ENCODE measurements at places on chromosomes 3 and 15.

- no peak for DNase-seq
Observed at GRCh38 chr3:78970656-78971055, 797.1 kb downstream of the ROBO1 start.

- DNase-seq, result peak; percentile 21
Observed at GRCh38 chr15:72339777-72340177, 19.8 kb upstream of the CELF6 start.

- no peak for DNase-seq
Observed at GRCh38 chr3:154191520-154191919, 70.3 kb downstream of the ARHGEF26 start.

DNA sequence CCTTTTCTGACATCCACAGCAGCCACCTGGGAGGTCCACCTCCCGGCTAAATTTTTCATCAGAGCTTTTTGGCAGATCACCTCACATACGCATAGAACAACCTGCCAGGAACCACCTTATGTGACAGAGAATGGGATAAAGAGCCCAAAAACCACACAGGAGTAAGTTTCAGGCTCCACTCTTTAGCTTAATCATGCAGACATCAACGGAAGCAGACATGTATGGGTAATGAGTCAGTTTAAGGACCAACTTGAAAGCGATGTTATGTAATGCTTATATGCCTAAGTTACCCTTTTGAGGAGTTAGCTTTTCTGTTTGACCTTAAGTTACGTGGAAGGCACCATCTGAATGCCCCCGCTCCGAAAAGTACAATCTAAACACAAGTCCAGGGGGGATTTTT, 183.3 kb upstream of the BHLHE40 start:
- DNase-seq, result no peak

- DNase-seq, result no peak
Observed at GRCh38 chr3:12334786-12335185, 45.9 kb downstream of the PPARG start.

DNA sequence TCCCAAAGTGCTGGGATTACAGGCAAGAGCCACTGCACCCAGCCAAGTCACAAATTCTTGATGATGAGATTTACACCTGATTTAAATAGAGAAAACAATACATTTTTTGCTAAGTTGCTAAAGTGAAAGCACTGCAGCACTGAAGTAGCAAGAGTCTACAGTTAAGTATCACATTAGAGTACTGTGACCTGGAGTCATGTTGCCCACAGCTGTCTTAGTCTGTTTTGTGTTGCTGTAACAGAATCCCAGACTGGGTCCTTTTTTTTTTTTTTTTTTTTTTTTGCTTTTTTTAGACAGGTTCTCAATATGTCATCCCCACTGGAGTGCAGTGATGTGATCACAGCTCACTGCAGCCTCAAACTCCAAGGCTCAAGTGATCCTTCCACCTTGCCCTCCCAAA, 23.2 kb upstream of the GNB4 start:
- no peak for DNase-seq

- DNase-seq, result peak; percentile 63
Observed at GRCh38 chr15:66617137-66618090, 51.6 kb upstream of the LCTL start.

DNA sequence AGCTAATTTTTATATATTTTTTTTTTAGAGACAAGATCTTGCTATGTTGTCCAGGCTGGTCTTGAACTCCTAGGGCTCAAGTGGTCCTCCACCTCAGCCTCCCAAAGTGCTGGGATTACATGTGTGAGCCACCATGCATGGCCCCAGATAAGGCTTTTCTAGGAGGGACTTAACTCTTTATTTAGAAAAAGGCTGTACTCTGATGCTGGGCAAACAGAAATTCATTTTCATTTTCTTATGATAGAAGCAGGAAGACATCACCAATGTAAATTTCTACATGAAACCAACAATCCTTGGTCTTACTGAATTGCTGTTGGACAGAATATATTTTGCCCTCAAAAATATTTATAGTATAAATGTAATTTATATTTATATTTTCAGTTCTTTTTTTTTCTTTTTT, 9.6 kb downstream of the NIPA1 start:
- no peak for DNase-seq

DNA sequence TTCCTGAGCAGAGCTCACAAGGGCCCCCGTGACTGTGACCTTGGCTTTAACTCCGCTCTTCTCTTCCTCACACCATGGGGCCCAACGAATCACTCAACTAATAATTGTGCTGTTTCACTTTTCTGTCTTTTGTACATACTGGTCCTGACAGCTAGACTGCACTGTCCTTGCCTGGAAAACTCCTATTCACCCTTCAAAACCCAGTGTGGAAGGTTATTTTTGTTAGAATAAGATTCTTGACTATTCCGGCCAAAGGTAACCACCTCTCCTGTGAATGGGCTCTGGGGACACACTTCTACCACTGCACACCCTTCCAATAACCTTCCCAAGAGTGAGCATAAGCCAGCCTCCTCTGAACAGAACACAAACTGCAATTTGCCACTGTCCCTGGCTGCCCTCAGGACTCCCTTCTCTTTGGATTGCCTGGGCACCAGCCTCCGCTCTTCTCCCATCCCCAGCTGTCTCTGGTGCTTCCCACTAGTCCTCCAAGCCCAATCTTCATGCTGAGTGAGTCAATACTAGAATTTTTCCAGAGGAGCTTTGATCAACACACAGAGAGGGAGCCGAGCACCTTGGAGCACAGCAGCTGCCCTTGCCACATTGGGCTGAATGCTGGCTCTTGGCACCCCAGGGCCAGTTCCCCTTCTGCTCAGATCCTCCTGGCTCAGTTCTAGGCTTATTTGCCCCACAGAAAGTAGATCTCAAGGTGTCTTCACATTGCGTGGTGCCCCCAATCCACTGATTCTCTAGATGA, 2.1 kb downstream of the SCN5A start:
- no peak for DNase-seq

DNA sequence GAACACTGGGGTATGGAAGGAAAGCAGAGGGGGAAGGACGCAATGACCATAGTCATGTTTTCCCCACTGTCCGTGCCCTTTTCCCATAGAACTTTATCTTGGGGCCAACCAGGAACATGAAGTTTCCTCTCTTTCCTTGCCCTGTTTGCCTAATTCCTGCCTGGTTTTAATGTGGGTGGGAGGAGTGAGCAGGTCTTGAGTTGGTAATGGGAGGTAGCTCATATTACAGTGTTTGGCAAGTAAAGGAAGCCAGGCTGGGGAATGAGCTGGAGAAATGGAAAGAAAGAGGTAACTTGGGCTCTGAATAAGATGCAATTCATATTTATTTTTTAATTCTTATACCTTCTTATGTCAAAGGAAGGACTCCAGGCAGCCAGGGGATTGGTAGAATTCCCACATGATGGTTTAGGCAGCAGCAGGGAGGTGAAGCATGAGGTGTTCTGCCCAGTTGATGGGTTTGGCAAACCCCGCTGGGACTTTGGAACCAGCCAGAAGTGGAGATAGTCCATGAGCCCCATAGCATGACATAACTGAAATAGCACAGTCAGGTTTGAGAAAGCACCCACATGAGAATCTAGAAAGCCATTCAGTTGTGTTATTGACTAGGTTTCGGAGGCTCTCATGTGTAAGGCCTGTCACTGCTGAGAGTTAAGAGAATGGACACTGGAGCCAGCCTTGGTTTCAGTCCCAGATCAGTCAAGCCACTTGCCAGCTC, 60.0 kb downstream of the CCK start:
- DNase-seq, result no peak

DNA sequence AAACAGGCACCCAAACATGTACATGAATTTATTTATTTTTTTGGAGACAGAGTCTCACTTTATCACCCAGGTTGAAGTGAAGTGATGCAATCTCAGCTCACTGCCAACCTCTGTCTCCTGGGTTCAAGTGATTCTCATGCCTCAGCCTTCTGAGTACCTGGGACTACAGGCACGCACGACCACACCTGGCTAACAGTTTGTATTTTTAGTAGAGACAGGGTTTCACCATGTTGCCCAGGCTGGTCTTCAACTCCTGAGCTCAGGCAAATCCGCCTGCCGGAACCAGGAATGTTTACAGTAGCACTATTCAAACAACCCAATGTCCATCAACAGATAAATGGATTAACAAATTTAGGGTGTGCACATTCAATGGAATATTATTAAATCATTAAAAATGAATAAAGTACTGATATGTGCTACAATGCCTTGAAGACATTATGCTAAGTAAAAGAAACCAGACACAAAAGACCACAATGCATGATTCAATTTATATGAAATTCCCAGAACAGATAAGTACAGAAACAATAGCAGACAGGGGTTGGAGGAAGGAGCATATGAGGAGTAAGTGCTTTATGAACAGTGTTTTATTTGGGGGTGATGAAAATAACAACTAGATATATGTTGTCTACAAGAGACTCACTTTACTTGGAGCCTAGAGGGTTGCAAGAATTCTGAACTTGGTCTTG, 1.3 kb downstream of the LEO1 start:
- no peak for DNase-seq

DNA sequence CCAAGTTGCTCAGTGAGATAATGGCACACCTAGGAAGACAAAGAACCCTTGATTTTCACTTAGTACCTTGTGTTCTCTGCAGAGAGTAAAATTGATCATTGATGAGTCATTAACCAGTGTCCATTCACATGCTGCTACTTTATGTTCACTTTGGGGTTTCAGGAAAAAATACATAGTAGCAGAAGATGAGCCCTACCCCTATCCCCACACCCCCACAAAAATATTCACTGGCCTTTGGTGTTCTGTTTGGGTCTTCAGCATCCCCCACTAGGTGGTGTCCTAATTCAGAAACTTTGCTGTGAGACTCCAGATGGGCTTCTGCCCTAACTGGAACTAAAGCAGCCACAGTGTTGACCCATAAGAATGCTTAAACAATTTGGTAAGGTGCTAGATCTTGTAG, 178.8 kb downstream of the KLHL25 start:
- peak; percentile 37 for DNase-seq

DNA sequence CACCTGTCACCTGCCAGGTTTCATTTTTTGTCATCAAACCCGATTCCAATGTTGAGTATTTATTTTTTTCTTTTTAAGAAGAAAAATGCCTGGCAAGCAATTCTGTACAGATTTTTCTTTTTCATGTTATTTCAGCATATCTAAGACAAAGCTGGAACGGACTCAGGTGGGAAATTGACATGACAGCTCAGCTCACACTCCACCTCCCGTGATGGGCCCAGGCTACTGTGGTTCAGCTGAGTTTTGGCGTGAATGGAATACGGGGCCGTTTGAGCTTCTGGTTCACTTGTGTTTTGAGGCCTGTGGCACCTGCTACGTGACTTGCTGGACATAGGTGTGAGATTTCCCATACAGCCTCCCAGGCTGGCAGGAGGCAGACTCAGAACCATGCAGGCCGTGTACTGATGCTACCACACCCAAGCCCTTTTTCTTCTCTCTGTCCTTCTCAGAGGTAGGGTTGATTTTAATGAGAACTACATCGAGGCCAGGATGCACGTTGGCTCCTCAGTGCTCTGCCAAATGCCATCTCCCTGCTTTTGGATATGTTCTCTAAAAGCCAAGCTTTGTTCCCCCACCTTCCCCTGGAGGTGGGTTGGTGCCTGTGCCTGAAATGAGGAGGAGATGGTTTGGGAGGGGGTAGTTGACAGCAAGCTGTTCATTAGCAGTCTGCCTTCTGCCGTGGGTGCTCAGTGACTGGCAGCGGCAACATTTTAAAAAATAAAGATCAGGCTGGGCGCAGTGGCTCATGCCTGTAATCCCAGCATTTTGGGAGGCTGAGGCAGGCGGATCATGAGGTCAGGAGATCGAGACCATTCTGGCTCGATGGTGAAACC, 48.7 kb downstream of the TRAK1 start:
- DNase-seq, result no peak

GRCh38 chr3:183427876-183428446, 458 bp downstream of the MCF2L2 start:
- no peak for DNase-seq

Measured in AML-193 (cell line).